Nucleus accumbens (tissue), 56 donors: ENCODE measurements at places on chromosomes 5 and 9.

GRCh38 chr5:6770826-6771607 lies 57.8 kb downstream of the TENT4A start:
- DNase-seq = no peak

DNA sequence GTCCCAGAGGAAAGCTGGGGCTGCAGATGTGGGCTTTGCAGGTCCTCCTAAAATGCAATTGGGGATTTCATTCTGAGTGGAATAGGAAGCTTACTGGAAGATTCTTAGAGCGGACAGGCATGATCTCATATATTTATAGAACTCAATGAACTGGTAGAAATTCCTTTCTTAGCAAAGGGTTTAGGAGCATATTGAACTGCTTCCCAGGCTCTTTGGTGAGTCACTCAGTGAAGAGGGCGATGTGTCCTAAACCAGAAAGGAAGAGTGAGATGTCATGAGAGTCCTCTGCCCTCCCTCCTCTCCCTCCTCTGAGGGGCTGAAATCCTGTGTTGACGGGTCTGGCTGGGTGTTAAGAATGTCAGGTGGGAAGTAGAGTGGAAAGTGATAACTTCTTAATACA lies 26.3 kb upstream of the SEMA6A start:
- DNase-seq = no peak

DNA sequence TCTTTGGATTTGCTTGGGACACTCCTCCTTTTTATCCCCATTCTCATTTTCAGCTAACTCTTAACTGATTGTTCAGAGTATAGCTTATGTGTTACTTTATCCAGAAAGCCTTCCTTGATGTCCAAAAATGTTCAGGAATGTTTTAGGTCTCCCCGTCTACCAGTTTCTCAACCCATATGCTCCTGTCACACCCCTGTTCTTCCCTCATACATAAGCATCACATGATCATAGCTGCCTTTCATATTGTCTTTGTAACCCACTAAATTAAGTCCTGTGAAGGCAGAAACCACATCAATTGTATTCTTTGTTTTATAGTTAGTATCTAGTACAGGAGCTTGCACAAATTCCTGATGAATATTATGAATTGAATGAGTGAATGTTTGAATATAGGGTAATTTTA lies 321.9 kb upstream of the ACTBL2 start:
- DNase-seq = no peak

DNA sequence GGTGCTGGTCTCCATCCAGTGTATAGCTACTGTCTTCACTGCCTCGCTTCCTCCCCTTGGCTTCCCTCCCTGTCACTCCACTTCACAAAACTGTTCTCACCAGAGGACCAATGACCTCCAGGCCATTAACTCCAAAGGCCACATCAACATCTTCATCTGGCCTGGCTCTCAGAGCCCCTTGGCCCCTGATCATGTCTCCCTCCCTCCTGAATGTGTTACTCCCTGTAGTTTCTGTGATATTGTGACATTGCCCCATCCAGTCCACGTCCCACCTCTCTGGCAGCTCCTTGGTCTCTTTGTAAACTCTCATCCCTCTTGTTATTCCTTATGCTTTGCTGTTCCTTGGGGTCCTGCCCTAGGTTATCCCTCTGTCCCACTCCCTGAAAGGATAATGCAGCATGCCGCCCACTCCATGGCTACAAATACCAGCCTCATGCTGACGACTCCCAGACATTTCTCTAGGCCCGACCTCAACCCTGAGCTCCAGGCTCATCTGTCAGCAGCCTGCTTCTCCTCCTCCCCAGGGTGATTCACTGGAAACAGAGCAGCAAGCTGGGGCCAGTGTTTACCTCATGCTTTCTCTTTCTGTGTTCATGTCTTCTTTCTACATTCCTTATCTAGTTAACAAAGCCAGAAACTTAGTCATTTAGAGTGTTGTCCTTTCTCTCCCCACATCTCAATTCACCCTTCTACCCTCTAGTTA lies 312.2 kb downstream of the SPOCK1 start:
- no peak for DNase-seq

- DNase-seq = no peak
Observed at GRCh38 chr9:134735441-134736175, 94.0 kb downstream of the COL5A1 start.

- DNase-seq = no peak
Observed at GRCh38 chr9:123867034-123867433, 62.9 kb downstream of the DENND1A start.

- no peak for DNase-seq
Observed at GRCh38 chr5:62719061-62719720, 140.6 kb downstream of the LRRC70 start.

GRCh38 chr5:161846746-161847145 lies 1.2 kb upstream of the GABRA1 start:
- DNase-seq = no peak

DNA sequence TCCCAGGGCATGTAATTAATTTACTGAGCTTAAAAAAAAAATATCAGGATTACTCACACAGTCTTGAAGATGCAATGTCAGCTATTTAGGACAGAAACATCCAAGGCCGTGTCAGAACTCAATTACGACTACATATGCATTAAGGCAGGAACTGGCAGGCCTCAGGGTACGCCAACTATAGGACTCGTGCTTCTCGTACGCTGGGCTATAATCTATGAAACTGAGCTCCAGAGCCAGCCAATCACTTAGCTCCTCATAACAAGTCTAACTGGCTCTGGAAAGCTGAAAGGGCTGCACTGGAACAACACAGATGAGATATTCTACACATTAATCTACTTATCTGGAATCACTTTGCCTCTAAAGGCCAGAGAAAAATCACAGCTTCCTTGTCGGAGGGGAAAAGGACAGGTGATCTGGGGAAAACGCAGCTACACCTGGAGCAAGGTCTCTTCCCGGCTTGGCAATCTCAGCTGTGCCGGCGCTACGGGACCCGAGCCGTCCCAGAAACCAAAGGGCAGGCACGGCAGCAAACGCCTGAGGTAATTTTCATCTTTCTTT lies 212.0 kb downstream of the DEPDC1B start:
- DNase-seq = no peak

GRCh38 chr9:131236761-131237160 lies 39.5 kb downstream of the FAM78A start:
- DNase-seq = no peak

DNA sequence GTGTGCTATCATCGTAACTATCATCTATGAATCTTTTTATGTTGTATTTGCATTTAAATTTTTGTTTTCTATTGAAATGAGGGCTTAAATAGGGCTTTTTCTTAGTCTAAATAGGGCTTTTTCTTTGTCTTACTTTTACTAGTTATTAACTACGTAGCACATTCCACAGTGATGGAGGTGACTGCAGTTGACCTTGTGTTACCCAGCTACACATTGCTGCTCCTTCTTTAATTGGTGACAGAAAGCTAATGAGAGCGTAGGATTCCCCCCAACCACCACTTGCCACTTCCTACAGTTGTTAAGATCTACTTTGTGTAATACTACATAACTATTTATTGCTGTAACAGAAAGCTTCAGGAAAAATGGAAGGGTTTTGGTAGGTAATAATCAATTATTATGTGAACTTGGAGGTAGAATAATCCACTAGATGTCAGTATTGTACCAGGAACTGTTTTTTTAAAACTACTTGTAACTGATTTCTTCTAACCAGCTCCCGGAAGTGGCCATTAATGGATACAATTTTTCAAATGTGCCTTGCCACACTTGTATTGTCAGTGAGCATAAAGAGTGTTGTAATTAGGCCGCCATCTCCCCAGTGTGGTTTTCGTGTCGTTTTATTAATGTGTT lies 18.0 kb downstream of the MTRR start:
- no peak for DNase-seq

GRCh38 chr9:70517926-70518610 lies 103.6 kb upstream of the KLF9 start:
- no peak for DNase-seq

DNA sequence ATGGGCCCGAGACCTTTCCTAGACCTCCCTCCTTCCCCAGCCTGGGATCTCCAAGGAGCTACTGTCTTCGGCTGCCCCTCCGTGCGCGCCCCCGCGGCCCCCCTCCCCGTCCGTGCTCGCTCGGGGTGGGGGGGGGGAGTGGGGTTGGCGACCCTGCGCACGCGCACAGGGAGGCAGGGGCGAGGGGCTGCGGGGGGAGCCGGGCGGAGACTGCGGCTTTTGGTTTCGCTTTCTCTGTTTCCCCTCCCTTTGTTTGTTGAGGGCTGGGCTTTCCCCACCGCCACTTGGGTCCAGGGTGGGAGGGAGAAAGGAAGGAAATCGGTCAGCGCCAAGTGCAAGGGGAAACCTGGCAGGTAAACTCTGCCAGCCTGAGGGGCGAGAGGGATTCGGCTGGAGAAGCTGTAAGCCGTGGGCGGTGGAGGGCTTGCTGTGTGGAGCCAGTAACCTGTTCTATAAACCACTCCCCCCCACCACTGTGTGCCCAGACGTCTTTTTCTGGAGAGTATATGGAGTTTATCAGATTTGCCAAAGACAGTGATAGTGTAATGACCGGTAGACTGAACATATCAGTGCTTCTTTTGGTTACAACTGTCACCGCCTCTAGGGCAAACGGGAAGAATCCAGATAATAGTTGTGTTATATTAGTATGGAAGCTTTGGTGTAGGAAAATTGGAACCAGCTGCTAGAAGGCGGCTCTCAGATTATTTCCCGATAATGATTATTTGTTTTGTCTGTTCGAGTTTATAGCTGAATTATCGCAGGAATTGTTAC lies 684 bp downstream of the DNAJA1 start:
- DNase-seq = peak; percentile 68

GRCh38 chr5:139967353-139967752 lies 75.7 kb downstream of the NRG2 start:
- DNase-seq = no peak

DNA sequence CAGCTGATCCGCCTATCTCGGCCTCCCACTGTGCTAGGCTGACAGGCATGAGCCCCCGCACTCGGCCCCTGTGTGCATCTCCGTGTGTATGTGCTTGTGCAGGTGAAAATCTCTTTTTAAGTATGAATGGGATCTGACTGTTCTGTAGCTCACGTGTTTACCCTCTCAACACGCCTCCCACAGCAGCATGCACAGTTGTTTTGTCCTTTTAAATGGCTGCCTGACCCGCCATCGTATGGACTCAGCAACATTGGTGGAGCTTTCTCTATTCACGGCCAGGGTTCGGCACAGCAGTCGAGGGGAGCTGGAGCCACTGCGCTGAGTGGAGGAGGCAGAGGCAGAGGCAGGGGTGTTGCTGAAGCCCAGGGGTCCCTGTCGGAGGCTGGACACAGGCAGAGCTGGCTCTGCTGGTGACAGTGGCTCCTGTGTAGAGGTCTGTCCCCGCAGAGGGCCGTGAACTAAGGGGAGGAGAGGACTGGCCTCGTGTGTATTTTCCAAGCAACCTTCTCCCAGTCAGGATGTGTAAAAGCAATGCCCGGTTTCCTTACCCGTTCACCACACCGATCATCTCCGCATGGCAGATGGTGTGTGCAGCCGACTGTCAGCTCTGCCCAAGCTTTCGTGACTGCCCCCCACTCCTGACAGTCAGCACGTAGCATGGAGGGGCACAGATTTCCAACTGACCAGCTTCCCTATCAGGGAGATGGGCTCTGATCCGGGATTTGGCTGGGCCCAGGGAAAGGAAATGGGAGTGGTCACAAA lies 37.3 kb downstream of the MRPL36 start:
- no peak for DNase-seq

- DNase-seq = no peak
Observed at GRCh38 chr5:147522435-147522834, 12.6 kb upstream of the DPYSL3 start.

DNA sequence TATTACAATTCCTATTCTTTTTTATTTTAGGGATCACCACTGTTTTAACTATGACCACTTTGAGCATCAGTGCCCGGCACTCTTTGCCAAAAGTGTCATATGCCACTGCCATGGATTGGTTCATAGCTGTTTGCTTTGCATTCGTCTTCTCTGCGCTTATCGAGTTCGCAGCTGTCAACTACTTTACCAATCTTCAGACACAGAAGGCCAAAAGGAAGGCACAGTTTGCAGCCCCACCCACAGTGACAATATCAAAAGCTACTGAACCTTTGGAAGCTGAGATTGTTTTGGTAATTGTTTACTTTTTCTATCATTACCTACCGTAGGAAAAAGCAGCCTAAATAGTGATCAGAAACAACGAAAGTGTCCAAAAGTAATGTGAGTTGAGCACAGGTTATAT lies 6.4 kb downstream of the GABRA6 start:
- no peak for DNase-seq

- no peak for DNase-seq
Observed at GRCh38 chr9:121398374-121398773, 28.3 kb upstream of the STOM start.

GRCh38 chr5:9391080-9391479 lies 154.8 kb downstream of the SEMA5A start:
- DNase-seq = no peak

DNA sequence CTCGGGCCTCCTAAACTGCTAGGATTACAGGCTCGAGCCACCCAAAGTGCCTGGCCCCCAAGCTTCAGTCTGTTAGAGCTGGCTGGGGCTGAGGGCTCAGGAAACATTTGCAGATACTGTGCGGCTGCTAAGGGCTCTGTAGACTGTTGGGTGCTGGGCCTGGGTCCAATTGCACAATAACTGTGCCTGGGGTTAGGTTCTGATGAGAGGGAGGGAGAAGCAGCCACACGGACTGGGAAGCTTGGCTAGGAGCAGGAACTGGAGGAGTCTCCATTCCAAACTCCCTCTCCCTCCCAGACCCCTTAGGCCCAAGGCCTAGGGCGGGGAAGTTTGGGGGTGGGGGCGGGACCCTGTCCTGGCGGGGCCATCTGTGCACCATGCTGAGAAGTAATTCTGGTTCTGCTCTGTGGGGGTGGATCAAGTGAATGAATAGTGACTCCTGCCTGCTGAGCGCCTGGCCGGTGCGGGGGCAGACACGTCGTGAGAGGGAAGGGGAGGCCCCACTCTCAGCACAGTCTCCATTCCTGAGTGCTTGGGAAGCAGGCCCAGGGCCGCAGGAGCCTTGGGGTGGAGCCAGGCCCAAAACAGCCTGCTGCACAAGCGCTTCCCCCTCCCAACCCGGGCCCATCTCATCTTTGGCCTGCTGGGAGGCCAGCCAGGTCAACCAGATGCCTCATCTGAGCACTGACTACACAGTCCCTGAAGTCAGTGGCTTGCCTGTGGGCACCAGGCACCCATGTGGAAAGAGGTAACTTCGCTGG lies 1.5 kb downstream of the ASS1 start:
- DNase-seq = no peak

GRCh38 chr9:131449276-131449675 lies 53.4 kb upstream of the POMT1 start:
- DNase-seq = no peak

- DNase-seq = no peak
Observed at GRCh38 chr9:70035691-70036090, 8.0 kb upstream of the MAMDC2 start.

GRCh38 chr5:169548315-169548714 lies 35.3 kb upstream of the SPDL1 start:
- no peak for DNase-seq
